ENCODE measurements at places on chromosomes 6 and 20.

GRCh38 chr6:14593286-14593685 is 475.7 kb downstream of the CD83 start:
- DNase-seq = no peak

- no peak for DNase-seq
Observed at GRCh38 chr6:16295060-16295459, 56.7 kb downstream of the GMPR start.

DNA sequence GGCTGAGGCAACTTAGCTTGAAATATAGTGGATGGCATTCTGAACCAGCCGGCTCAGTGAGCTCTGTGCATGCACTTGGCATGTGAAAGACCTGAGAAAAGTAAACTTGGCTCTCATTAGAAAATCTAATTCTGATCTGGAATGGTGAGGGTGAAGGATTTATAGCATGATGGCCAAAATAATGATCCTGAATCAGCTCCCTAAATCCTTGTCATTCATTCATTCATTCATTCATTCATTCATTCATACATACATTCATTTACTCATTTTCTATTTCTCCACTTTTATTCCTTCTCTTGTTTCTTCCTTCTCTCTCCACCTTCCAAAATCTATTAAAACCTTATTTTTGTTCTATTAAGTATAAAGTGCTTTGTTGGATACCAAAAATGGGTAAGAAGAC is 681.1 kb downstream of the DHX35 start:
- DNase-seq = no peak

GRCh38 chr6:34798057-34798456 is 6.2 kb downstream of the BLTP3A start:
- DNase-seq = no peak
